Foreskin fibroblast (primary cell): ENCODE measurements at places on chromosomes 6 and 20.

DNA sequence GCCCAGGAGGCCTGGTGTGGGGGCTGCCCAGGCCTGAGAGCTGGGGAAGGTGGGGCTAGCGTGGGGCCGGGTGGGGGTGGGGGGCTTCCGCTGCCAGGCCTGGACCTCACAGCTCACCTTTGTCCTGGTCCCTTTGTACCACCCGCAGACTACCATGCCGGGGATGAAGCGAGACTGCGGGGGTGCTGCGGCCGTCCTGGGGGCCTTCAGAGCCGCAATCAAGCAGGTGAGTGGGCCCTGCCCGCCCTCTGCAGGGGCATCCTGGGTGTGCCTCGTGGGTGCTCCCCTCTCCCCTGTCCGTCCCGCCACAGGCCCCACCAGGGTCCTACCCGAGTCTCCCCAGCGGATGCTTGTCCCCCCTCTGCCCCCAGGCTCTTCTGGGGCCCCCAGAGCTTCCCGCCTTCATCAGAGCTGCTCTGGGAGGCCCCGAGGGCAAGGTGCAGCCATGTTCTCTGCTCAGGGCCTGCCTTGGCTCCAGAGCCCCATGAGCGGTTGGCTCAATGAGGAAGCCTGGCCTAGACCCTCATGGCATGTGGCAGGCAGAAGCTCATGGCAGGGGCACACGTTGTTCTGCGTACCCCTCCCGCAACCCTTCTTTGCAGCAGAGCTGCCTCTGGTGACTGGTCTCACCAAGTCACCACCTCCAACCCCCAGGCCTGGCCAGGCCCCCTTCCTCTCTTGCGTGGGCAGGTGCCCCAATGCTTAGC lies 14.5 kb downstream of the NPEPL1 start:
- DNase-seq: no peak

- DNase-seq: no peak
Observed at GRCh38 chr6:137241481-137242038, 22.4 kb upstream of the IFNGR1 start.

- no peak for DNase-seq
Observed at GRCh38 chr6:162332365-162332764, 395.2 kb downstream of the PRKN start.

DNA sequence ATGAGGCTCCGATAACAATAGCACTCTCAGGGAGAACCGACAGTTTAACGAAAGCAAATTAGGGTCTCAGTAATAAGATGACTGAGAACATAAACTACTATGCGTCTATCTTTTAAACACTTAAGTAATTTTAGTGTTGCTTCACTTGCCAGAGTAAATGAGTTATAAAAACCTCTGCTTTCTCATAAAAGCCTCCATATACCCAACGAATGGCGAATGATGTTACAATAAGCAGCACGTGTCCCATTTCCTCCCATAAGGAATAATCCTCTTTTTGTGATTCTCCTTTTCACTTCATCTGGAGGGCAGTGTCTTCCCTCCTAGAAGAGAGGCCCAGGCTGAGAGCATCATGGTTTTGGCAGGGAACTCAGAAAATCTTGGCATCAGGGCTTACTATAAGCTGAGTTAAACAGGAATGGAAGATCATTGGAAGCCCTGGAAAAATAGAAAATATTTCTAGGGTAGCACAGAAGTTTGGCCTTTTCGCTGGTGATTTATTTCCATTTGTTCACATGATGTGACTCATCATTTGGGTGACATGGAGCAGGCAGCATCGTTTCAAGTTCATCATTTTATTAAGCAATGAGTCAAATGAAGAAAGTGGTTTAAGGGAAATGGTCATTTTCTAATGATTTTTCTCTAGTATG lies 255.4 kb downstream of the ATXN1 start:
- DNase-seq: peak; percentile 52

DNA sequence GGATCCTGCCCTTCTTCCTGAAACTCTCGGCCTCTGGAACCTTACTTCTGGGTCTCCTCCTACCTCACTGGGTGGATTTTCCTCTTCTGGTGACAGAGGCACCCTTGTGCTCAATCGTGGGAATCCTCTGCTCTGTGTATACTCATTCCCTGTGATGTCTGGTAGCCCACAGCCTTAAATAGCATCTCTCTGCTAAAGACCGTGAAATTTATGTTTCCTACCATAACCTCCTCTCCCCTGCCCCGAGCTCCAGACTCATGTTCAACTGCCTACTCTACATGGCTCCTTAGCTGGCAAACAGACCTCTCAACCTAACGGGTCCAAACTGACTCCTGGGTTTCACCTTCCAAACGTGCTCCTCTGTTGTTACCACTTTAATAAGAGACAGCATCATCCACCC lies 9.9 kb downstream of the MMP9 start:
- DNase-seq: no peak

GRCh38 chr20:62475027-62475771 lies 596 bp downstream of the GATA5 start:
- no peak for DNase-seq

DNA sequence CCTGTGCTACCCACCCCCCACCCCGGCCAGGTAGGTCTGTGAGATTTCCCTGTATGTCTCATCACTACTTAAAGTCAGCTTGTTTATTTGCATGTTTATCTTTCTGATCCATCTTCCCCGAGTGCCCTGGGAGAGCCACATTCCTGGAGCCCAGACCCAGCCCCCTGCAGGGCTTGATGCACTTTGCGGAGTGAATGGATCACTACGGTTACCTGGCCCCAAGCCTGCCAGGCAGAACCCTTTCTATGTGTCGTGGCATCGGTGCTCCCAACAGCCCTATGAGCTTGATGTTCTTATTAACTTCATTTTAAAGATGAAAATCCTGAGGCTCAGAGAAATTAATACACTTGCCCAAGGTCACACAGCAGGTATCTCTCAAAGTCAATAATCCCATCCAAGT lies 13.6 kb upstream of the SLCO4A1 start:
- no peak for DNase-seq

DNA sequence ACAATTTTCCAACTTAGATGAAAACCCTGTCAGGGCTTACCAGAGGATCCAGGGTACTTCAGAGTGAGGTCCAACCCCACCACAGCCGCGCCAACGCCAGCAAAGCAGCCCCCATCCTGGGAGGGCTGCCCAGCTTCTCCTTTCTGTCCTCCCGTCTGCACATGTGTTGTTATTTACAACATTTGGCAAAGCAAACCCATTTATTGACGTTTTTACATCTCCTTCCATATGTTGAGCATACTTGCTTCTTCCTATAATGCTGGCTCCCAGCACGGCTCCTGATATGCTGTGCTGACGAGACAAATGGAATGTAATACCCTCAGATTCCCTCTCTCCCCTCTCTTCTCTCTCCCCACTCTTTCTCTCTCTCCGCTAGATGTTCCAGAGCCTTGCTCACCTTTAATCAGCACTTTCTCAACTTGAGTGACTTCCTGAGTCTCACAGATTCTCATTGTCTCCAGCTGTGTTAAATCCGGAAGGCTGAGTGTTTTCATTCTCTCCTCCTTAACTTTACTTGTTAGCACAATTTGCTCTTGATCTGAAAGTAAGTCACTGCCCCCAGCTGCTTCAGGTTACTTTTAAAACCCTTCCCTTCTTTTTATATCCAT lies 22.7 kb downstream of the RCAN2 start:
- DNase-seq: no peak

- no peak for DNase-seq
Observed at GRCh38 chr20:58003525-58003924, 224.9 kb downstream of the ANKRD60 start.

DNA sequence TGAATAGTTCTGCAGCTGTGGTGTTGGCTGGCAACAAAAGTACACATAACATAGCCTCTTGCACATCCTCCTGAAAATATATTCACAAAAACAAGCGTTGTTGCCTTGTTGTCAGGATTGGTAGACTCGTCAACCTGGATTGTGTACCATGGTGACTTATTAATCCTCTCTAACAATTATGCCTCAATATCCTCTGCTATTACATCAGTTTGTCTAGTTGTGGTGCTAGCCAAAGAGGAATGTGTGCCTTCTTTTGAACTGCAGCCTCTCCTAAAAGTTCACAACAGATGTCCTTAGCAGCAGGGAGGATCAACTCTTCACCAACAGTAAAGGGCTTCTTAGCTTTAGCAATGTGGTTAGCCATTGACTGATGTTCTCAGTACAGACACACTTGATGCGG lies 3.6 kb upstream of the SF3B5 start:
- no peak for DNase-seq

- no peak for DNase-seq
Observed at GRCh38 chr20:20130399-20130798, 78.1 kb downstream of the CFAP61 start.

- peak; percentile 47 for DNase-seq
Observed at GRCh38 chr6:56381801-56382251, 134.4 kb upstream of the COL21A1 start.

- no peak for DNase-seq
Observed at GRCh38 chr20:49818816-49819215, 6.2 kb downstream of the SLC9A8 start.

DNA sequence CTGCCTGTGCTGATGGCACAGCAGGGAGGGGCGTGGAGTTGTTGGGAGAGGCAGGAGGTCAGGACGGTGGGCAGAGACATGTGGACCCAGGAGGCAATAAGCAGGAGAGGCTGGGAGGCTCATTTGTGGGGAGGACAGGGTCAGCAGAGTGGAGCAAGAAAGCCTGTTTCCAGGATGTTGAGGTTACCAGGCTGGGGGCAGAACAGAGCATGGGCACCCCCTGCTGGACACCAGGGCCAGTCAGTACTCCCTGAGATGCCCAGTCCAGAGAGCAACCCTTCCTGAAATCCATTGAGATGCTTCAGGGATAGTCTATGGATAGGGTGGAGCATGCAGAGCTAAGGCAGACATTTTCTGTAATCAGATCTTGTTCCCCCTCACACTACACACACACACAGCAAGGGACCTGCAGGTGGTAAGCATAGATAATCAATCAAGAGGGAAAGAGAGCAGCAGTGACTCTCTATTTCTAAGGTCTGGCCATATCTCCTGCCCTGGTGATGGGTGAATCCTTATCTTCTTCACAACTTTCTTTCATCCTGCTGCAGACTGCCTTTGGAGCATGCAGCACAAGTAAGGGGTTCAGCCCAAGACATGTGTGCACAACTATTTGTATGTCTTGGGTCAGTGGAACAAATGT lies 41.7 kb downstream of the MOCS1 start:
- DNase-seq: peak; percentile 72

GRCh38 chr6:112221561-112221960 lies 32.8 kb downstream of the LAMA4 start:
- no peak for DNase-seq

DNA sequence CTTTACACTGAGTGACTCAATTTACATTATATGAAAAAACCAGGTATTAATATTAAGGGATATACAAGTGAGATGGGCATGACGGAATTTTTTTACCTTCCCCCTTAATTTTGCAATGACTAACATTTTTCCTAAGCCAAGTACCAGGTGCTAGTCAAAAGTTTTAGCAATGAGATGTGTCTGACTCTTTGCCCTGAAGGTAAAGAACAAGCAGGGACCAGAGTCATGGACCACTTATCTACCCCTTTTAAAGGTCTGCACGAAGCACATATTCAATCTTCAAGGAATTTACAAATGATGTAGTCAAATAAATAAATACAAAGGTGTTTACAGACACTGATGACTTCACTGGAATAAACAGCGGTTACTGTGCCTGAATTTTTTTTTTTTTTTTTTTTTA lies 1.4 kb downstream of the GLO1 start:
- no peak for DNase-seq

- no peak for DNase-seq
Observed at GRCh38 chr6:53910834-53911233, 116.0 kb downstream of the LRRC1 start.

DNA sequence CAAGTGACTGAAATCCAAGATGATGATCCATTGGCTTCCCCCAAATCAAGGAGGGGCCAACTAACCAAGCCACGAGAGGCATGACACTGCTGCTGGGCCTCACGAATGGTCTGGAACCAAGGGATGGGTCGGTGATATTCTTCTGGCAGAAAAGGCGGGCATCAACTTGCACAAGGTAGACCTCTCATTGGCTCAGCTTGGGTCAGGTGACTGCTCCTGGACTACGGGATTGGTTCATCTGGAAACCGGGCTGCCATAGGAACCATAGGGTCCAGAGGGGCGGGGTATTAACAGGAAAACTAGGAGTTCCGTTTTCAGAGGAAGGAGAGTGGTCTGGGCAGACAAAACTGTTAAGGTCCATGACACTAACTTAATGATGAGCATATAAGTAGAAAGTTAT lies 100.9 kb downstream of the TFAP2C start:
- DNase-seq: no peak

- no peak for DNase-seq
Observed at GRCh38 chr20:46351357-46352058, 43.2 kb upstream of the CDH22 start.

DNA sequence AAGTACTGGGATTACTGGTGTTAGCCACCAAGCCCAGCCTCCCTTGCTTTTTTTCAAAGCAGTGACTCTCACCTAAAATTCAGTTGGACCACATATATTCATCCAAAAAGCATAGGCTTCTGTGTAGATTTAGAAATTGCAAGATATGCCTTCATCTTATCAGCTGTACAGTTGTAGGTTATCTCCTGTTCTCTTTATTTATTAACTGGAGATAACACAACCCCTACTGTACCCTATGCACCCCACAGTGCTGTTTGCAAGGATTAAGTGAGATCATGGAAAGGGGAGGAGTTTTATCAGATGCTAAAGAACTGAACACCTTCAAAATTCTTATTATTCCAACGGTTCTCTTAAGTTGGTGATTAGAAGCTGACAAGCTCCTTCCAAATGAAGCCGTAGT lies 164.4 kb upstream of the JARID2 start:
- no peak for DNase-seq

- no peak for DNase-seq
Observed at GRCh38 chr6:45966797-45967196, 48.9 kb downstream of the CLIC5 start.

- no peak for DNase-seq
Observed at GRCh38 chr20:53077373-53078205, 105.4 kb downstream of the TSHZ2 start.

GRCh38 chr6:53287336-53288225 lies 61.2 kb downstream of the ELOVL5 start:
- DNase-seq: no peak

DNA sequence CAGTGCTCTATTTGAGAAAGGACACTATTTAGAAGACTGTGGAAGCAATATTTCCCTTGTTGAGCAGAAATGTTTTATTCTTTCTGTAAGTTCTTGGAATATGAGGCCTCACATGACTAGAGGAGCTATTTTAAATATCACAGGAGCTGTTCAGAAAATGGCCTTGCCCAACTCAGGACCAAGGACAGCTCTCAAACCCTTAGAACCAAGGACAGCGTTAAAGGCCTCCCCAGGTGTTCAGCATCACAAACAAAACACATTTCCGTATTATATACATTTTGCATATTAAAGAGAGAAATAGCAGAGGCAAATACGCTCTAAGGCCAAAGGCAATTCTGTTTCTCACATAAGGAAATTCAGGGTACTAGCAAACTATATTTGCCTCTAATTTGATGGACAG lies 631.4 kb downstream of the CDH26 start:
- no peak for DNase-seq

DNA sequence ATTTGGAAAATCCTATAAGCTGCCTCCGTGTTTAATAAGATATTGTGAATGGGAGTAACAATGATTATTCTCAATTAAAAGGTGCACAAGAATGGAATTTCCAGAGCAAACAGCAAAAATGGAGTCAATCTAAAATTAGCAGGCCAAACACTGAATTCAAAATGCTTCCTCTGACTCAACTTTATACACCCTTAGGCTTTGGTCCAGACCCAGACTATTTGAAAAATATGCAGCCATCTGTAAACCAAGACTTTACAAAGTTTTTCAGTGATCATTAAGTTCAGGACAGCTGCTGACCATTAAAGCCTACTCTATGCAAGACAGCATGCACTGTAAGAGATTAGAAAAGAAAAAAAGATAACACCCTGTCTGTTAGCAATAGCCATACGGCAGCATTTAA lies 39.4 kb upstream of the CCN6 start:
- DNase-seq: peak; percentile 84

- DNase-seq: no peak
Observed at GRCh38 chr6:120039664-120040063, 690.1 kb upstream of the MAN1A1 start.
